CD4-positive, alpha-beta T cell treated with Interleukin-17A for 1 hour (primary cell): ENCODE measurements at places on chromosomes 7 and 10.

GRCh38 chr7:149846021-149846420 is 7.8 kb downstream of the ZNF862 start:
- DNase-seq: no peak

- no peak for DNase-seq
These were observed 112.7 kb downstream of the TCERG1L start for GRCh38 chr10:131198843-131199242.

- DNase-seq: no peak
These were observed 41.6 kb upstream of the COL13A1 start for GRCh38 chr10:69760072-69760471.

GRCh38 chr10:69418052-69418752 is 1.5 kb upstream of the TACR2 start:
- no peak for DNase-seq

GRCh38 chr10:123772645-123773508 is 106.7 kb downstream of the GPR26 start:
- DNase-seq: peak; percentile 26

DNA sequence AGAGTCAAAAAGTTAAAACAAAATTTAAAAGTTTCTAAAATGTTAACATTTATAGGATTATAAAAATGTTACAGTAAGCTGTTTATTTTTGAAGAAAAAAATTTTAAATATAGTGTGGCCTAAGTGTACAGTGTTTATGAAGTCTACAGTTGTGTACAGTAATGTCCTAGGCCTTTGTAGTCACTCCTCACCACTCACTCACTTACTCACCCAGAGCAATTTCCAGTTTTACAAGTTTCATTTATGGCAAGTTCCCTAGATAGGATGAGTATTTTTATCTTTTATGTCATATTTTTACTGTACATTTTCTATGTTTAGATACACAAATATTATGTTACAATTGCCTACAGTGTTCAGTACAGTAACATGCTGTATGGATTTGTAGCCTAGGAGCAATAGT is 419.9 kb downstream of the ARL4A start:
- DNase-seq: no peak

DNA sequence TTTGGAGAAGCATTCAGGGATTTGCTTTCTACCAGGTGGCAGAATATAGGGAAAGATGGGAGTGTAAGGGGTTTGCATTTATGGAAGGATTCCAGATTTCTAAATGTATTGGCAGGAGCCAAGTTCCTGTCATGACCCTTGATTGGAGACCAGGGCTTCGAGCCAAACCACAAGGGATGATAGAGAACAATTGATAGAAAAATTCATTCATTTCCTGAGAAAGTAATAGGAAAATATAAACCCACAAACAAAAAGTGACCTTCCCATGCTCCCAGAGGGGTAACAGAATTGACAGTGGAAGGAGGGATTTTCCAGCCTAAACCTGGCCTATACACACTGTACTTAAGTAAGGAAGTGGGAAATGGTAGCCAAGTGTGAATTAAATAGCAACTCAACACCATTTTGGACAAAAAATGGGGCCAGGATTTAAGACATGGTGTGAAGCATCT is 22.4 kb upstream of the IFIT2 start:
- no peak for DNase-seq

DNA sequence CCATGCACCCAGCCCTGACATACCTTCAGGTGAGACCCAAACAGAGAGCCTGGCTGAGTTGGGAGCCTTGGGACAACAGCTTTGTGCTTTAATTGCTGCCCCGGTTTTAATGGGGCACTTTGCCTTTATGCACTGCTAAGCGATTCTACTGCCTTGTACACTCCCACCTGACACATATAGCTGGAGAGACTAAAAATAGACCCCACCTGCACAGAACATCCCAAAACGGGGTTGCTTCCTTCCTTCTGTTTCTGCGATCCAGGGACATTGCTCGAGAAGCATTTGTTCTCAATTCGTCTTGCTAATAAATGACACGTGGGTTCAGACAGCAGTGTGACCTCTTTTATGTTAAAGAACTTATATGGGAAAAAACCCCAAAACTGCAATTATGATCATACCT is 258.8 kb upstream of the MYO3A start:
- no peak for DNase-seq

- DNase-seq: no peak
These were observed 12.1 kb downstream of the EPDR1 start for GRCh38 chr7:37932543-37932942.

DNA sequence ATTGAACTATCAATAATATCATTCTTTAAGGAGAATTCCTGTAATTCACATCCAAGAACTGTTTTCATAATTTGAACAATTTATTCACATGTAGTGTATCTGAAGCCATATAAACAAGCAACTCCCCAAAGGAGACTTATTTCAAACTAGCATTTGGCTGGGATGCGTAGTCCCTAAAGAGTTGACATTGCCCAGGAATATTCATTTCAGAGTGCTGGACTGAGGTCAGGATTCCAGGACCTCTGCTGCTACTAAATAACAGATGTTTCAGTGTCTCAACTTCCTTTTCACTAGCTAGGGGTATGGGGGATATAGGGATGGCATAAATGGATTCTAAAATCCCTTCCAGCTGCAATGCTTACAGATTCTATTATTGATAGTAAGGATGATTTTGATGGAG is 177.0 kb downstream of the TSPAN12 start:
- no peak for DNase-seq

- no peak for DNase-seq
These were observed 97.7 kb downstream of the WDR37 start for GRCh38 chr10:1153805-1154351.

DNA sequence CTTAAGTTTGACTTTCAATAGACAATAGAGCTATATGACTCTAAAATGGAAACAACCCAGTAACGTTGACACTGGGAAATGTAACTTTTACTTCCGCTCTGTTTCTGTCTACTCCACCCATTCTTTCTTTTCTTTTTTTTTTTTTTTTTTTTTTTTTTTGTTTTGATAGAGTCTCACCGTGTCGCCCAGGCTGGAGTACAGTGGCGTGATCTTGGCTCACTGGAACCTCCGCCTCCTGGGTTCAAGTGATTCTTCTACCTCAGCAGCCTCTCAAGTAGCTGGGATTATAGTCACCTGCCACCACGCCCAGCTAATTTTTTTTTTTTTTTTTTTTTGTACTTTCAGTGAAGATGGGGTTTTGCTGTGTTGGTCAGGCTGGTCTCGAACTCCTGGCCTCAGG is 13.9 kb downstream of the PRSS2 start:
- peak; percentile 81 for DNase-seq

GRCh38 chr10:7971949-7972348 is 82.5 kb upstream of the GATA3 start:
- no peak for DNase-seq

DNA sequence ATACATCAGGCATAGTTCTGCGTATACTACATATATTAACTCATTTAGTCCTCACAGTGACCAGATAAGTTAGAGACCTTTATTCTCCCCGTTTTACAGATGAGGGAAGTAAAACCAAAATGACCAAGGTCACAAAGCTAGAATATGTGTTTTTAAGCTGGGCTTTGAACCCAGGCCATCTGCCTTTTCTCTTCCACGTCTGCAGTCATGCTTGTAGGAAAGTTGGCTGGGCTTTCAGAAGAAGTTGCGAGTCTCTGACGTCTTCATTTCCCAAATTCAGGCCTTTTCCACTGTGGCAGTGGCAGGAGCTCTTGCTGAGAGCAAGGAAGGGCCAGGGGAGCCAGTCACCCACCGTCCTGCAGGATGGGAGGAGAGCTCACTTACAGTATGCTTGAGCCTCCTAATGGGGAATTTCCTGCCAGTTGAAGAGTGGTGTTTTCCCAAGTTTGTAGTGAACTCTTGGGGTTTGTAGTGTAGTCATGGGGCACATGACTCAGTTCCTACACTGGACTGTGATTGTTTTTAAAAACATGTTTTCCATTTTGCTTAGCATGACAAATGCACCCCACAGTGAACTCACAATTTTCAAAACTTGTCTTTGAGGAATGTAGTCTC is 34.2 kb downstream of the CYP17A1 start:
- no peak for DNase-seq

DNA sequence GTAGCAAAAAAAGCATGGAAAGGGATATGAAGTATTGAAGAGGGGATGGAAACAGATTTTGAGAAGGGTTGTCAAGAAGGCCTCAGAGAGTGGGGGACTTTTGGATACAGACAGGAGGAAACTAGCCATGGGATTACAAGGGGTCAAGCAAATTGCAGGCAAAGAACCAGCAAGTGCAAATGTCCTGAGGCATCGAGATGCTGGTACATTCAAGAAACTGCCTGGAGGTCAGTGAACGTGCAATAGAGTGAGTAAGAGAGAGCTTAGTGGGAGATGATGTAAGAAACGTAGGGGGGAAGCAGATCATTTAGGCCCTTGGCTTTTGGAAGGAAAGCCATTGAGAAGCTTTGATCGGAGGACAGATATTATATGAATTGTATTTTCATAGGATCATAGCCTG is 227.4 kb upstream of the AGK start:
- DNase-seq: no peak

DNA sequence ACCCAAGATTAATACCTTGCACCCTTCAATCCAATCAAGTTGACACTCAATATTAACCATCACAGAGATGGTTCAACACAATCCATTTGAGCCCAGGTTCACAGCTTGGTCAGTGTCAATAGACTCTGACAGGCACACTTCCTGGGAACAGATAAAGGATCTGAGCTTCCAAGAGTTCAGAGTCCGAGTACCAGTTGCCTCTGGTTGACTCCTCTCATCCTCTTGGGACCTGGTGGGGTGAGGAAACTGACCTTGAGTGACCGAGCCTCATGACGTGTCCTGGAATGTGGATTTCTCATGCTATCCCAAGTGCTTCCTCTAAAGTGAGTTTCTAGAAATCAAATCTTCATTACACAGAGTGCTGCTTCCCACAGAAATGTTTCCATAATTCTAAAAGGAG is 162.0 kb downstream of the CYP26A1 start:
- no peak for DNase-seq

- DNase-seq: no peak
These were observed 181.8 kb downstream of the DNAJB6 start for GRCh38 chr7:157518514-157519175.

DNA sequence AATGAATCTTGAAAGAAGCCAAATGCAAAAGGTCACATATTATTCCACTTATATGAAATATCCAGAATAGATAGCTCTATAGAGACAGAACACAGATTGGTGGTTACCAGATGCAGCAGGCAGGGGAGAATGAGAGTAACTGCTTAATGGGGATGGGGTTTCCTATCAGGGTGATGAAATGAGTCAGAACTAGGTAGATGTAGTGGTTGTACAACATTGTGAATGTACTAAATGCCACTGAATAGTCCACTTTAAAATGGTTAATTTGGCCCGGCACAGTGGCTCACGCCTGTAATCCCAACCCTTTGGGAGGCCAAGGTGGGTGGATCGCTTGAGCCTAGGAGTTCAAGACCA is 9.4 kb upstream of the SLC25A28 start:
- DNase-seq: no peak

- DNase-seq: peak; percentile 4
These were observed 40.6 kb downstream of the SEC23IP start for GRCh38 chr10:119933179-119933578.

- peak; percentile 83 for DNase-seq
These were observed 11.8 kb upstream of the ACBD5 start for GRCh38 chr10:27252267-27253000.

GRCh38 chr10:14954001-14954770 is at the start of gene DCLRE1C:
TSS of gene DCLRE1C (minus strand) at chr10:14954096. CDS start at chr10:14954010, 86 bp downstream.
- DNase-seq: peak; percentile 91

- DNase-seq: no peak
These were observed 91.0 kb upstream of the FAM20C start for GRCh38 chr7:101146-102046.

DNA sequence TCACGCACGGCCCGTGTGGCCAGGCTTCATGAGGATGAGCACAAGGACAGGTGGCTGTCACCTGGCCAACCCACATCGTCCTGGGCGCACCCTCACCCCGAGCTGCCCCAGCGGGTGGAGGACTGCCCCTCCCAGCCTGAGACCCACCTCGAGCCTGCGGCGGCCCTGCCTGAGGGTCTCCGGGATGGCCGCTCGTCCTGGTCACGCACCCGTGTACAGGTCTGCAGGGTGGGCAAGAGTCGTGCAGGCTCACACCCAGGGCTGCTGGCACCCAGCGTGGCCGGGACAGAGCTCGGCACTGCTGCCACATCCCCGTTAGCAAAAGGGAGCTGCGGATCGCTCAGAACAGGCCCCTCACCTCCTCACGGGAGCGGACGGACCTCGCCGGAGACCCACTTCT is 14.4 kb upstream of the UTF1 start:
- DNase-seq: no peak

DNA sequence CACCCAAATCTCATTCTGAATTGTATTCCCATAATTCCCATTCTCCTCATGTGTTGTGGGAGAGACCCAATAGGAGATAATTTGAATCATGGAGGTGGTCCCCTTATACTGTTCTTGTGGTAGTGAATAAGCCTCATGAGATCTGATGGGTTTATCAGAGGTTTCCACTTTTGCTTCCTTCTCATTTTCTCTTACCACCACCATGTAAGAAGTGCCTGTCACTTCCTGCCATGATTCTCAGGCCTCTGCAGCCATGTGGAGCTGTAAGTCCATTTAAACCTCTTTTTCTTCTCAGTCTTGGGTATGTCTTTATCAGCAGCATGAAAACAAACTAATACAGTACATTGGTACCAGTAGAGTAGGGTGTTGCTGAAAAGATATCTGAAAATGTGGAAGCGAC is 98.2 kb upstream of the ASAH2 start:
- DNase-seq: no peak

GRCh38 chr7:40329601-40330153 is 194.9 kb downstream of the SUGCT start:
- peak; percentile 30 for DNase-seq

DNA sequence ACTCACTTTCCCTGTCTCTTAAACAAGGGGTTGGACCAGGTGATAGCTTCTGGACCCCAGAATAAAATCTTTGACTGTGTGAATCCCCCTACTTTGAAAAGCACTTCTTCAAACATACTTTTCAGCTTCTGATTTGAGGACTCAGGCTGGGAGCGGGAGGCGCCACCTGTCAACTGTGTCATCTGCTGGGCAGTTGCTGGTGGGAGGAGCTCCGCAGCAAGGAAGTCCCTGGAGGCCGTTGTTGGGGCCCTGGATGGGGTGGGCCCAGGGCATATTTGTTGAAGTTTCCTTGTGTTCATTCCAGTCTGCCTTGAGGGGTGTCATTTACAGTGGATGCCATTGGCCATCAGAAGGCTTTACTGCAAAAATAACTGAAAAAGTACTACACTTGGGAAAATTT is 197.7 kb downstream of the CCDC3 start:
- DNase-seq: no peak

DNA sequence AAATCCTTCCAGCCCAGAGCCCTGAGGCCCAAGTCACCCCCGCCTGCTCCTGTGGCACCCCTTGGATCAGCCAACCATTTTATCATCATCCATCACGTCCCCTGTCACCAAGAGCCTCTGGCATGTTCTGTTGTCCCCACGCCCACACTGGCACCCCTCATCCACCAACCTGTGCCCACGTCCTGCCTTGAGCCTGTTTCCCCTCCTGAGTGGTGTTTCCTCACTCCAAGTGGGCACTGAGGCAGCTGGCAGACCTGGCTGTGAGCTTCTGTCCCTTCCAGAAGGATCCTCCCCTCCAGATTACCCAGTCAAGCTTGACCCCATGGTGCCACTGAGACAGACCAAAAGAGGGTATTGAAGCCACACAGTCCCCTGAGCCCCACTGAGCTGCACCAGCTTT is 71.4 kb upstream of the ANTXRL start:
- no peak for DNase-seq

GRCh38 chr10:104867966-104868598 is 227.0 kb downstream of the SORCS3 start:
- DNase-seq: no peak
